NCI-H774 (cell line): ENCODE measurements at places on chromosomes 6 and 20.

GRCh38 chr20:20457392-20458126 lies 89.7 kb downstream of the INSM1 start:
- DNase-seq: peak; percentile 81

- DNase-seq: no peak
Measured at GRCh38 chr6:167688123-167688522, 138.6 kb upstream of the AFDN start.

DNA sequence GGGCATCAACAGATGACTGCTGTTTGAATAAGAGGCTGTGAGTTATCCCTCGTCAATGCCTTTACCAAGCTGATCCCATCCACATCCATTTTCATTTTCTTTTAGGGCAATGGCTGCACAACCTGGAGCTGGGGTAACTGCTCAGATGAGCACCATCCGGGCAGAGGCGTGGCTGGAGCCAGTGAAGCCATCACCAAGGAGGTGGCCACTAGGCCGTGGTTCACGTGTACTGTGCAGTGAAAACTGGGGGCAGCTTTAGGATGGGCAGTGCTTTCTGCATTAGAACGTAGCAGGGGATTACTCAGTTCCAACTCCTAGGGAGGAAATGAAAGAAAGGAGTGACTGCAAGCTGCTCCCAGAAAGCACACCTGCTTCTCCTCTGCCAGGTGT lies 51.2 kb downstream of the RRBP1 start:
- no peak for DNase-seq

GRCh38 chr6:143746202-143747119 lies 68.7 kb downstream of the PHACTR2 start:
- DNase-seq: no peak

GRCh38 chr6:150722614-150723344 lies 123.1 kb downstream of the PLEKHG1 start:
- DNase-seq: no peak

DNA sequence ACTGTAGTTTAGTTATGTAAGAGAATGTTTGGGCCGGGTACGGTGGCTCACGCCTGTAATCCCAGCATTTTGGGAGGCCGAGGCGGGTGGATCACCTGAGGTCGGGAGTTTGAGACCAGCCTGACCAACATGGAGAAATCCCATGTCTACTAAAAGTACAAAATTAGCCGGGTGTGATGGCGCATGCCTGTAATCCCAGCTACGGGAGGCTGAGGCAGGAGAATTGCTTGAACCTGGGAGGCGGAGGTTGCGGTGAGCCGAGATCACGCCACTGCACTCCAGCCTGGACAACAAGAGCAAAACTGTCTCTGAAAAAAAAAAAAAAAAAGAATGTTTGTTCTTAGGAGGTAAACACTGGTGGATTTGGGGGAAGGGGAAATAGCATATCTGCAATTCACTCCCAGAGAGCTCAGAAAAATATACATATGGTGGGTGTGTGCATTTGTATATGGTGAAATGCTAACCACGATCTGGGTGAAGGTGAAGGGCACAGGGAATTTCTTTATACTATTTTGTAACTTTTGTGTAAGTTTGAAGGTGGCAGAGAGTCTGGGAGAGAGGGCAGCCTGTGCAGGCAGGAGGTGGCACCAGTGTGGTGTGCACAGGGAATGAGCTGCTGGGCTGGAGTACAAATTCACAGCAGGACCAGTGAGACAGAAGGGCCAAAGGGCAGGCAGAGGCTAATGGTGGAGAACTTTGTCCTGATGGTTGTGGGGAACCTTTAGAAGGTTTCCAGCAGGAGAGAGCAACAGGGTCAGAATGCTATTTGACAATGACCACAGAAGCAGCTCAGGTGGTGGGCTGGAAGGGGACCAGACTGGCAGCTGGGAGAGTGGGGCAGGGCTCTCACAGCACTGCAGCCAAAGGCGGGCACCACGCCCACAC lies 42.4 kb downstream of the SSR1 start:
- DNase-seq: no peak

DNA sequence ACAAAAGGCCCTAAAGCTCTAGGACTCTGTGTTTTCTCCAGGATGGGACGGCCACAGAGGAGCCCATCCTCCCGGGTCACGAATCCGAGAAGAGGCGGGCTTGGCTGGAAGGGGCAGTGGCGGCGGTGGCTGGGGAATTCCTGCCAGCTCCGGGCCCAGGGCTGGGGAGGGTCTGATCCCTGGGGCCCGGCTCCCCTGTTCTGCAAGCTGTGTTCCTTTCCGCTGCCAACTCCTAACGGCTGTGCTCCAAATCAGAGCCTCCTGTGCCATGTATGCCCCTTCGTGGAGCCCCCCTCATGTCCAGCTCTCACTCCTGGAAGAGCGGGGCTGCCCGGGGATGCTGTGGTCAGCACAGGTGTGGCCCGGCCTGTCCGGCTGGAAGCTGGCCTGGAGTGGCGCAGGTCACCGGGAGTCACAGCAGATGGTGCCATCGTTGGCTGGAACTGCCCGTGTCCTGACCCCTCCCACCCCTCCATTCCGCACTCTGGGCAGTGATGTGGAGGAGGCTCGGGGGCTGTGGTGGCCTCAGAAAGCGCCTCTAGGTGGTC lies 88.2 kb upstream of the MPC1 start:
- no peak for DNase-seq

- no peak for DNase-seq
Measured at GRCh38 chr6:168232989-168233874, 86.3 kb downstream of the DACT2 start.

DNA sequence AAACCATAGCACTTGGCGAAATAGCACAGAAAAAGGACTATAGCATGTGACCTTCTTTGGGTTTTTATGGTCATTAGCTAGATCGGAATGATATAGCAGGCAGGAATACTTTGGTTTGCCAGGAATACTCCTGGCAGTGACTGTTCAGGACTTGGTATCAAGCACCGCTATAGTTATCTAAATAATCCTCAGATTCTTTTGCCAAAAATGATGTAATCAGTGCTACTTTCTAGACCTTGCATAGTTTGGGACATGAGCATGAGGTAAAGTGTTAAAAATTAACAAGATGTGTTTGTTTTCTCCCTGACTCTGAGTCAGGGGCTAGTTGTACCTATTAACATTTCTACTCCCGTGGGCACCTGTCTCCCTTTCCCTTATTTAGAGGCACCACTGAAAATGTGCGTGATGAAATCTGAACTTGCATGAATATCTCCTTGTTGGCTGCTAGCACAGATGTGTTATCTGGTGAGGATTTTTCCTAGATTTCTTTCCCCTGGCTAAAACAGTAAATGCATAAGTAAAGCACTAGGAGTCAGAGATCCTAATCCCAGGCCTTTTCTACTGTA lies 511.0 kb downstream of the CDKAL1 start:
- DNase-seq: no peak
